ENCODE measurements at places on chromosomes 4 and X.

GRCh38 chrX:10577853-10578252, 42.5 kb downstream of the MID1 start:
- no peak for DNase-seq

GRCh38 chr4:20645236-20645635, 55.0 kb upstream of the PACRGL start:
- DNase-seq, result no peak

DNA sequence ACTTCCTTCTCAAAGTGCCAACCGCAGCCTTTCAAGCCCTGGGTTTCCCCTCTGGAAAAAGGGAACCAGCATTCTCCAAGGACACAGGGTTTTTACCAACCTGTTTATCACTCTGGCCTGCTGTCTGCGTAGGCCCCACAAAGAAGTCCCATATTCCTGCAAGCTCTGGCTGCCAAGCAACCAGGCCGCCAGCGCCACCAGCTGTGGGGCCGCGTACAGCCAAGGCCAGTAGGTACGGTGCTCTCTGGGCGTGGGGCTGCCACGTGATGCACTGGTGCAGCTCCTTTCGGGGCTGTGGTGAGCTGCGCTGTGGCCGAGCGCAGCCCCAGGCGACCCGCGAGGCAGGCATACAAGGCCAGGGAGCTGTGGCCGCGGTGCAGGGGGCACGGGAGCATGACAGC, 22.1 kb downstream of the LUZP4 start:
- DNase-seq, result peak; percentile 43

DNA sequence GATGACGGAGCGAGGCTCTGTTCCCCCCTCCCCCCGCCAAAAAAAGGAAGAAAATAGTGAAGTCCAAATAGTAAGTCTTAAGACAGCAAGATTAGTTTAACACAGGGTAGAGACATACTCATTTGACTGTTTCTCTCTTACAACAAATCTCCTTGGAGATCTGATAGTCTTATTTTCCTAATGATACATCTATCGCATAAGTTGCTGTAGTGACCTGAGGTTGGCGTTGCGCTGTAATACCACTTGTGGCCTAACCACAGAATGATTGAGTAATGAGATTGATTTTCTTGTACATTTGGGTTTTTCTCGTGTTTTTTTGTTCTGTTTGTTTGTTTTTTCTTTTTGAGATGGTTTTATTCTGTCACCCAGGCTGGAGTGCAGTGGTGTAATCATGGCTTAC, 27.2 kb downstream of the OCIAD1 start:
- no peak for DNase-seq

DNA sequence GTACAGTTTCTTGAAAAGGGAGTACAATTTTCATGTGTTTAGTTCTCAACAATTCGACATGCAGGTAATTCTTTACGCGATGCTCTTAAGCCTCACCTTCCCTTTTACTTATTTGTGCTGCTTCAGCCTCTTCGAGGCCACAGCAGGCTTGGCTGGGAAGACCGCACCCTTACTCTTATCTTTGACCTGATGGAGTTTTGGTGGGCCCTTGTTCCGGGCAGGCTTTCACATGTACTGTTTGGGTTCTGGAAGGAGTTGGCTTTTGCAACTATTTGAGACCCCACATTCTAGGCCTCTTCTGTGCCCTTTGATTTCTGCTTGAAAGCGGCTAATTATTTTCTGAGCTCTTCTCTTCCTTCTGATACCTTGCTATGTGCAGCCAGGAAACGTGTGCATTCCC, 60.2 kb downstream of the FAM193A start:
- DNase-seq, result no peak

- DNase-seq, result no peak
Observed at GRCh38 chr4:47155919-47156318, 124.6 kb downstream of the GABRB1 start.

DNA sequence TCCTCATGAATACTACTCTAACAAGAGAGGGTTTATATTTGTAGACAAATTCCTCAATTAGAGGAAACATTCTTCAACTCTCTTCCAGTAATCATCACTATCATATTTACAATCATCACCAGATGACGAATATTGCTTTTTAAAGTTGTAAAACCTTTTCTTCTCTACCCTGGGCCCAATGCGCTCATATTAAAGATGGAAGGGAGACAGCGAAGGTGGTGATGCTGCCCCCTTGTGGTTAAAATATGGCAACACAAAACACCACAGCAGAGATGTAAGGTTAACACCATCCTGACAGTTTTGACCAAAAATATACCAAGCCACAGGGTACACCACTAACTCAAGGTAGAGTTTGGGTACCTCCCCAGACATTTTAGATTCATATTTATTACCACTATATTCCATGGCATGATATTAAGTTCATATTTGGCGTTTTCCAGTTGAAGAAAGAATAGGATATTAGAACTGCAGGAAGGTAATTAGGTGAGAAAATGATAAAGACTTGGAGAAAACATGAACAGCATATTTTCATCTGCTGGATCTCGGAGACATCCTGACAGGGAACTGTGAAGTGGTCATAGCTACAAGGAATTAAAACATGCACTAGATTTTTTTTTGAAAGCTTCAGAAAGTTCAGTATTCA, 72.8 kb downstream of the SLC9A7 start:
- peak; percentile 58 for DNase-seq

DNA sequence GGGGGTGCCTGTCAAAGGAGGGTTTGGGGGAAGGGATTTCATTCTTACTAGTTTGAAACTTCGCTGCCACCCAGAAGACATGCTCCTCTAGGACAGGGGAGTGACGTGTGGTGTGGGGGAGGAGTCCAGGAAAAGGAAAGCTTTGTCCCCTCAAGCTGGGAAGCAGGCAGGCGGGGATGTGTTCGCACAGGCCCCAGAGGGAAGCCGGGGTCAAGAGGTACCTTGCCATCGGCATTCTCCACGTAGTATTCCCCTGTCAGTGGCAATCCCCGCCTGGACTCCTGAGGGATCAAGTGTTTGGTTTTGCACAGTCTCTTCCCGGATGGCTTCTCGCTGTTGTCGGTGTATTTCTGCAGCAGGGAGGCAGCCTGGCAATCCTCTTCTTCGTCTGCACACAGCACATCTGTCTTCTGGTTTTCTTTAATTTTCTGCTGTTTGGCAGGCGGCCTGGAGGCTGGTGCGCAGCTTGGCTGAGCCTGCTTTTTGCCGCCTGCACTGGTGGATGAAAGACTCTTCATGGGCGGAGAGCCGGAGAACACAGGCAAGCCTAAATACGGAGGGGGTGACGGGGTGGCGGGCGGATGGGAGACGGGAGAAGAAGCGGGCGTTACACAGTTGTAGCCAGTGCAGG, 35.1 kb downstream of the BCOR start:
- DNase-seq, result no peak

DNA sequence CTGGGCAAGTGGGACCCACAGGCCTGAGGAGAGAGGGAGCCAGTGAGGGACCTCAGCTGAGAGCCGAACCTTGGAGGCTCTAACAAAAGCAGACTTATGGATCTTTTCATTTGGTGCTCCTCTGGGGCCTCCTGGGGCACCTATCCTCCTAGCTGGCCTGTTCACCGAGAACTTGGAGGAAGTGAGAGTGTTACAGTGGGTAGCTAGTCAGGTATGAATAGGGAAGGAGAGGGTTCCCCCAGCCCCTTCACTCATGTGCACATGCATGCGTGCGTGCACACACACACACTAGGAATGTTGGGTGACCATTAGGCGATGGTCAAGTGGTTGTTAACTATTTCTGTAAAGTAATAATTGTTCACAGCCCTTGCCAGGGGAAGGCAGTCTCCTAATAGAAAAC, 18.6 kb upstream of the TMEM185A start:
- DNase-seq, result no peak

GRCh38 chr4:124745985-124746801, 33.7 kb upstream of the ANKRD50 start:
- DNase-seq, result no peak

- DNase-seq, result no peak
Observed at GRCh38 chr4:119872371-119873016, 194.2 kb downstream of the MAD2L1 start.
